ENCODE measurements at places on chromosomes 6 and 20. TPM values are rescaled to one million over a fixed set of nuclear protein-coding genes. Genes with fewer than 3 reads are reported as not detected.

The SAMD3 gene
- 0.29 TPM for total RNA-seq

The PKIB gene
- total RNA-seq = 21.9 TPM

The DAAM2 gene
- 0.04 TPM for total RNA-seq

The PAK5 gene
- not detected for total RNA-seq

The HLA-DPA1 gene
- 1.2 TPM for total RNA-seq

The ELOVL2 gene
- total RNA-seq = 0.31 TPM

The THBD gene
- total RNA-seq = 0.49 TPM

The PABPC1L gene
- total RNA-seq = 38.8 TPM

The BEND3 gene
- total RNA-seq = 8.4 TPM

The BMP6 gene
- 0.07 TPM for total RNA-seq

DNA sequence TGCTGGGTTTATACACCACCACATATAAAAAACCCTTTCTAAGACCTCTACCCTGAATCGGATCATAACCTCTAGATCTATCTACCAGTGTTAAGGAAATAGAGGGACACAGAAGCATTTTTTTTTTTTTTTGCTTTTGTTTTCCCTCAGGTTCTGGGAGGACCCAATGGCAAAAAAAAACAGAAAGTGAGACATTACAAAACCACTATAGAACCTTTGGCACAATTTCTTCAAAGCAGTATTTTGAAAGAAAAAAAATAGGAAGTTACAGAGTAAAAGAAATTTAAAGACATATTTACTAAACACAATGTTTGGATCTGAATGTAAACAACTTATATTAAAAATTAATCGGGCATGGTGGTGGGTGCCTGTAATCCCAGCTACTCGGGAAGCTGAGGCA is 1258.7 kb upstream of the GJE1 start:
- no peak for DNase-seq

- DNase-seq = no peak
Observed at GRCh38 chr6:145238787-145239186, 496.5 kb downstream of the EPM2A start.

GRCh38 chr20:54570561-54570960 is 95.2 kb downstream of the DOK5 start:
- DNase-seq = no peak

DNA sequence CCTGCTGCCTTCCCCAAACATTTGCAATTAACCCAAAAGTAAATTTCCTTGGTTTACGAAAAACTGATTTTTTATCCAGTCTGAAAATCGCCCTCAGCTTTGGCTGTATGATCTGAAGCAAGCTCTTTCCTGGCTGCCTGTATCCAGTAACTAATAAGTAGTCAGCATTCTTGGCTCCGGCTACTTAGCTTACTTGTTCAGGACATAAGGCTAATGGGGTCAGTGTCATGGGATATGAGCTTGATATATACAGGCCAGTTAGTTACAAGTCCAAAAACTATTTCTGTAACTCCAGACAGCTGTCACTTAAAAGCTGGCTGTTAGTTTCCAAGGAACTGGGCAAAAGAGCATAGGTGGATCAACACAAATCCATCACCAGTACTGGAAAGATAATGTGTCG is 56.2 kb downstream of the KHDC1L start:
- DNase-seq = no peak

DNA sequence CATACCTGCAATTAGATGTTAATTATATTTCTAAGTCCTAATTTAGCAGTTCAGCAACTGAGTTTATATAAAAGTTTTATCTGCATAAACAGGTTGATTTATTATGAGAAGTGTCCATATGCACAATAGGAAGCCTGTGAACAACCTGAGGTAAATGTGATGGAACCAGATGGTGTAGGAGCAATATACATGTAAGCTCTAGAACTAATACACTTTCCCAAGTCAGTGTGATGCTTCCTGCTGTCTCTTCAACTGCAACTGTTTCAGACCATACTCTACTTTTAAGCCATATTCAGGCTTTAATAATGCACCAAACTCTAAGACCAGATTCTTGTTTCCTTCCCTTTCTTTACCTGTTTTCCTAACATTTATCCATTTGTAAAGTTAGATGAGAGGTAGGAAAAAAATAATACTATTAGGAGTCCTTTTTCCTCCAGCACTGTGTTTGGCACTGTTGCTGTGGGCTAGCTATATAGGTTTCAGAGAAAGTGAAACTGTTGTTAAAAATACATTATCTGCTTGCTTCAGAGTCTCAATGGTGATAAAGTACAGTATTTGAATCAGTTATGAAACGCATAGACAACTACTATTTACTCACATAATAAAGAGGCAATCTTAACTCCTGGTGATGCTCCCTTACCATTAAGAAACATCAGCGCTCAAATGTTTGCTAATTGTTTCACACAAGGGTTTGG is 1009.3 kb downstream of the GRIK2 start:
- DNase-seq = no peak

GRCh38 chr20:50313827-50314677 is 123.4 kb downstream of the CEBPB start:
- DNase-seq = no peak

- DNase-seq = no peak
Observed at GRCh38 chr20:4770026-4770425, 48.3 kb downstream of the PRND start.

GRCh38 chr20:8706961-8707700 is 361.8 kb upstream of the PLCB4 start:
- DNase-seq = no peak

GRCh38 chr6:101013612-101014195 is 132.6 kb upstream of the ASCC3 start:
- DNase-seq = no peak

DNA sequence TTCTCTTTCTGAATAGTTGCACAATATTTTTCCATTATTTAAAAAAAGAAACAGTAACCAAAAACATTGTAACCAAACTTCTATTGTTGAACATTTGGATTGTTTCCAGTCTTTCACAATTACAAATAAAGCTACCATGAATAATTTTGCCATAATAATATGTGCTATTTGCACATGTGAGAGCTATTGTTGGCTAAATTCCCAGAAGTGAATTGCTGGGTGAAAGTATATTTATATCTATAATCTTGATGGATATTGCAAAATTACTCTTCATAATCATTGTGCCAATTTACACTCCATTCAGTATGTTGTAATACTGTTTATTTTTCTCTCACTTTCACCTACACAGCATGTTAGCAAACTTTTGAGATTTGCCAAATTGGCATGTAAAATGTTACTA is 36.6 kb upstream of the SLC22A16 start:
- DNase-seq = no peak

DNA sequence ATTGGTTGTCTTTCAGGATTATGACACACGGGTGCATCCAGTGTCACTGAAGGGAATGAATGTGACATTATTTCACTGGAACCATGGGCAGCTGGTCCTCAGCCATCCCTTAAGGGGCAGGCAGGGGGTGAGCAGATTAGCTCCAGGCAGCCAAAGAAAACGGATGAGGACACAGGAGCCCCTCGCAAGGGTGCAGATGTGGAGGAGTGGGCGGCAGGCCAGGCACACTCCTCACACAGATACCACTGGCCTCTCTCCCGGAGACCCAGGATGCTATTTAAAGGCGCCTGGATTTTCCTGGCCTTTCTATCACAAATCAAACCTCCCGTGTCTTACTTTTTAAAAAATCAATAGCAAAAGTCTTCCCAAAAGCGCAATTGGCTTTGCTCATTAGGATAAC is 210.4 kb downstream of the TAF4 start:
- no peak for DNase-seq

- DNase-seq = peak; percentile 39
Observed at GRCh38 chr6:109073344-109074132, 21.1 kb downstream of the SESN1 start.

DNA sequence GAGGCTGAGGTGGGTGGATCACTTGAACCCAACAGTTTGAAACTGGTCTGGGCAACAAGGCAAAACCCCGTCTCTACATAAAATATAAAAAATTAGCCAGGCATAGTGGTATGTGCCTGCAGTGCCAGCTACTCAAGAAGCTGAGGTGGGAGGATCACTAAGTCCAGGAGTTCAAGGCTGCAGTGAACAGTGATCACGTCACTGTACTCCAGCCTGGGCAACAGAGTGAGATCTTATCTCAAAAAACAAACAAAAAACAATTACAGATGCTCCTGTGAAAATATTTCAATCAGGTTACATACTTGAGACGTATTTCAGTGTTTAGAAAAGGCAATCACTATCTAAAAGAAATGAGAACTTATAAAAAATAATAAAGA is 33.8 kb downstream of the RANBP9 start:
- no peak for DNase-seq

- DNase-seq = no peak
Observed at GRCh38 chr20:54272901-54273488, 65.1 kb downstream of the PFDN4 start.

GRCh38 chr6:41071501-41071922 is 644 bp downstream of the OARD1 start:
- DNase-seq = no peak

GRCh38 chr6:24979176-24979575 is 43.4 kb upstream of the RIPOR2 start:
- no peak for DNase-seq

DNA sequence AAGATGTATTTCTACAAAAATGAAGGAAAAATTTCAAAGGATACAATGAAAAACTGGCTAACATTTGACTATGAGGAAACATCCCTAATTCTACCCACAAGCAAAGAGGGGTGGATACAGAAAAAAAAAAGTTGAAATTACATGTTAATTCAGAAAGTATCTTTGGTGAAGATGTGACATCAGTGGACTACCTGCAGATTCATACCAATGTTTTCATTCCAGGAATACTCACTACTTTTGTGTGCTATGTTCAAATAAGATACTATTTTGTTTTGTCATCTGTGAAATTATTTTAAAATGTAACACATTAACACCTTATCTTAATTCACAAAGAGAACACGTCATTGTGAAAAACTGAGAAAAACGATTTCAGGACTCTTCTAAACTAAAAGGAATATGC is 159.3 kb upstream of the SHLD1 start:
- DNase-seq = no peak

DNA sequence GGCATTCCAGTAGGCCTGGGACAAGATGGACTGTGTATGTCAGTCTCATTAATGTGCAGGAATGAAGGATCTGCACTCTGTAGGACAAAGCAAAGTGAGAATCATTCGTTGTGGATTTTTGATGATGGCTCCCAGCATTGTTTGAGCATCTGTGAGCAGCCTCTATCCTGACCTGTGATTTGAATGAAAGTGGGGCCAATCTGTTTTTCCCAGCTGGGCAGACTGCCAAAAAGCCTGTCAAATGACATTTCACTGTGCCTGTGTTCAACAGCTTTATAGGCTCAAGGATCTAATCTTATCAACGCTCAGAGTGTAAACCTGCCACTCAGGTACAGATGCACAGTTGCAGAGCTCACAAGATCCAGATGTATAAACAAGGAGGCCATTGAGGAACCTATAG is 86.7 kb upstream of the SYNDIG1 start:
- DNase-seq = no peak

DNA sequence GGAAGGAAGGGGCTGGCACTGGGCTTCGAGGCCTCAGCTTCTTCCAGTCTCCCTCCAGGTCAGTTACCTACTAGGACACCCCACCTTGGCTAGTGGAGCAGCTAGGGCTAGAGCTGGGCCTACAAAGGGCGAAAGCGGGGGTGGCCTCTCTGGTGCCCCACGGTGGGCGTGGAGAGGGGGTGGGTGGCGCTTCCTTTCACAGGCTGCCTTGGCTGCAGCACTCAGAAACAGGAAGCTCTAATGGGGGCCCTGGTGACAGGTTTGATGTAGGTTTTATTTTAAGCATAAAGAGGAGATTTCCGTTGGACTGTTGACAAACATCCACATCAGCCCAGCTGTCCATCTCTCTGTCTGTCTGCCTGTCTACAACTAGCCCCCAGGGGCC is 13.4 kb downstream of the FAM110A start:
- no peak for DNase-seq

- DNase-seq = no peak
Observed at GRCh38 chr6:6932968-6933367, 174.8 kb upstream of the RREB1 start.

- DNase-seq = no peak
Observed at GRCh38 chr6:19841181-19841580, 4.0 kb downstream of the ID4 start.

DNA sequence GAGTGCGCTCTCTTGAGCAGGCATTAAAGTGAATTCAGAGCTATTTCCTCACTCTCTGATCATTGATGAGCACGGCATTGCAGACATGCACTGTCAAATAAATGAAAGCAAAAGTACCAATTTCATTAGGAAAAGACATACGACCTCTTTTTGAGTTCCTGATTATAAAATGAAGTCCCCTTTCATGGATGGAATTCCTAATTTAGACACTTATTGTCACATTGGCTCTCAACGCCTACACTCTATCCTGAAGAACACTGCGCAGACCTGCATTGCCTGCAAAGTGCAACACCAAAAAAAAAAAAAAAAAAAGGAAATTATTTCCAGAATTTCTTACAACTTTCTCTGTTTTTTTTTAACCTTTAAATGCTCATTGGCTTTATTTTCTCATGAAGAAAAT is 1.6 kb downstream of the ADGRB3 start:
- DNase-seq = no peak

DNA sequence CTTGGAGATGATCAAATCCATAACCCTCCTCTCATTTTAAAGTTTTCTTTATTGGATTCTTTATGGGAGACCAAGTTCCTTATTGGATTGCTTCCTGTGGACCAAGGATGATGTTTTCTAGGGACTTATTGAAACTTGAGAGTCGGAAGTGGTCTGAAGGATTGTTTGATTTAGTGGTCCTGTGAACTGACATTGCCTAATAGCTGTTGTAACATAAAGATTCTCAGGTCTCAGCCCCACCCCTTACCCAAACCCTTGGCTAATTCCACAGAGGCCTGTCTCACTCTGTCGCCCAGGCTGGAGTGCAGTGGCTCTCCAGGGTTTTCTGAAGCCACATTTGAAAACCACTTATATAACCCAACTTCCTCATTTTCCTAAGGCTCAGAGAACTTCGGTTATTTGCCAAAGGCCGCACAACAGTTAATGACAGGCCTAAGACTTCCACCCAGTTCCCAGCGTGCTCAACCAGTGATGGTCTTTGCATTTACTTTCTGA is 77.0 kb downstream of the ATXN1 start:
- DNase-seq = no peak

DNA sequence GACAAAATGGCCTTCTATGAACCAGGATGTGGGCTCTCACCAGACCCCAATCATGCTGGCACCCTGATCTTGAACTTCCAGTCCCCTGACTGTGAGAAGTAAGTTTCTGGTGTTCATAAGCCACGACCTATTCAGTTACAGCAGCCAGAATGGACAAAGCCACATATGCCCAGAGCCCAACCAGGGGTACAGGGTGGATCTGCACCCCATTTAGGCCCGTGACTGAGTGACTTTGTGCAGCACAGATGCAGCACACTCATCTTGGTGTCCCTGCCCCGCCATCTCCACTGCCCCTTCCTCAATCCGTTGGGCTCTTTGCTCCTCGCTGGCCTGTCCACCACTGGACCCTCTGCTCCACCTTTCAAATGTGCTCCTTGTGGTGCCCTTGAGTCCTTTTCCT is 205.6 kb downstream of the QKI start:
- DNase-seq = no peak

GRCh38 chr6:24154121-24154520 is 28.1 kb downstream of the NRSN1 start:
- no peak for DNase-seq

GRCh38 chr6:116027801-116028200 is 32.9 kb downstream of the FRK start:
- DNase-seq = no peak
